Fibroblast of the aortic adventitia (primary cell): ENCODE measurements at places on chromosomes 5 and 9. TPM values are rescaled to one million over a fixed set of nuclear protein-coding genes. Genes with fewer than 3 reads are reported as not detected.

DNA sequence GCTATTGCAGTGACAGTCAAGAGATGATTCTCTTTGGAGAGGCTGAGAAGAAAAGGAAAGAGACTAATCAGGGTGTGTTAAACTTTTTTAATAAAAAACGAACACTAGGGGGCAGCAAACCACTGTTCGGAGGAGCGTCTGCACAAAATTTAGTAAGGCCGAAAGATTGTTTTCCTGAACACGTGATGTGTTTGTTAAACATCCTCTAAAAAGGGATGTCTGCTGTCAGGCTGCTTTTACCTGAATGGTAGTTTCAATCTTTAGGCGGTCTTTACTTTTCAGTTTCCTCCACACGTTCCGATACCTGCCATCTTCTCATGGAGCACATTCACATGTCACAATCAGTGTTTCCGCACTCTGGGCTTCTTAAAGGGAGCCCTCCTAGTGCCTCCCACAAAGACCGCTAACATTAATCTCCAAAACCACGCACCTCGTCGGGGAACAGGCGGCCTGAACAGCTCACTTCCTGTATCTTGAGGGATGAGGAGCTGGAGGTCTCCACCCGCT, 125.2 kb downstream of the GPBP1 start:
- peak; percentile 96 for DNase-seq

DNA sequence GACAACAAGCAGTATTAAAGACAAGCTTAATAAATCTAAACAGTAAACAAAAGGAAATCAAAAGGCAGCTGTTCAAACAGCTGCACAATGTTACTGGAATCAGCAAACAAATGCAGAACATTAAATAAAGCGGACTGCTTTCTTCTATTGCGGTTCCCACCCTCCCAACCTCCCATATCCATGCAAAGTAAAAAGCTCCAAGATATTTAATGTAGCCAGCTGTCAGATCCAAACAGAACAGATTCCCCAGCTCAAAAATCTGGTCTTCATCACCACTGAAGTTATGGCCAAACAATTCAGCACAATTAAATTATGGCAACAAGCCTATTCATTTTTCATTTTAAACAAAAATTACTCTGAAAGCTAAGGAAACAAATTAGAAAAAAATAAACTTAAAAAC, 75.9 kb downstream of the SLC38A9 start:
- peak; percentile 49 for DNase-seq

DNA sequence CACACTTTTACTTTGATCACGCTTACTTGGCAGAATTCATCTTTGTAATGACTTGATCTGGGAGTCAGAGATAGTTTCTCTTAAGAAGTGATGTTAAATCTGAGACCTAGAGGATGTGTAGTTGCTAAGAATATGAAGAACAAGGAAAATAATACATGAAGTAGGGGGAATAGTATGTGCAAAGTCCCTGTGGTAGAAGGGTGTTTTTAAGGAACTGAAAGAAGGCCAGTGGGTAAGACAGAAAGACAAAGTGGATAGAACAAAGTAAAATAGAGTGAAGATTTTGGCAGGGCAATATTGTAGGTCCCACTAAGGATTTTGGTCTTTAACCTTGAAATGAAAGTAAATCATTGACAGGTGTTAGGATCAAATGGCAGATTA, 17.8 kb upstream of the MSANTD3 start:
- no peak for DNase-seq

- peak; percentile 71 for DNase-seq
These were observed 108.2 kb downstream of the UBE2R2 start for GRCh38 chr9:33924978-33925797.

- DNase-seq: no peak
These were observed 216.8 kb downstream of the SEMA5A start for GRCh38 chr5:9329125-9329524.

DNA sequence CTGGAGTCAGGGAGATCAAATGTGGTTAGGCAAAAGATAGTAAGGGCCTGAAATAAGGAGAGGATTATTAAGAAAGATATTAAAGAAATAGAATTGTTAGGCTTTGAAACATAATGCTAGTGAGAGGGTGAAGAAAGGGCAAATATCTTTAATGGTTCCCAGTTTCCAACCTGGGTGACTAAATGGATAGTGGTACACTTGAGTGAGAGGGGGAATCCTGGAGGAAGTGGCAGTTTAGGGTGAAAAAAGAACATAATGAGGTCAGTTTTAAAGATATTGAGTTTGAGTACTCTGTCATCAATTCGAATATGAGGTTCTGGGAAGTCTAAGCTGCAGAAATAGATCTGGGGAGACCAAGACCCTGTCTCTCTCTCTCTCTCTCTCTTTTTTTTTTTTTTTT, 18.9 kb downstream of the DNAI1 start:
- DNase-seq: no peak

GRCh38 chr9:132238026-132238972, 76.4 kb downstream of the NTNG2 start:
- DNase-seq: no peak

GRCh38 chr5:44869928-44870327, 61.2 kb downstream of the MRPS30 start:
- no peak for DNase-seq

DNA sequence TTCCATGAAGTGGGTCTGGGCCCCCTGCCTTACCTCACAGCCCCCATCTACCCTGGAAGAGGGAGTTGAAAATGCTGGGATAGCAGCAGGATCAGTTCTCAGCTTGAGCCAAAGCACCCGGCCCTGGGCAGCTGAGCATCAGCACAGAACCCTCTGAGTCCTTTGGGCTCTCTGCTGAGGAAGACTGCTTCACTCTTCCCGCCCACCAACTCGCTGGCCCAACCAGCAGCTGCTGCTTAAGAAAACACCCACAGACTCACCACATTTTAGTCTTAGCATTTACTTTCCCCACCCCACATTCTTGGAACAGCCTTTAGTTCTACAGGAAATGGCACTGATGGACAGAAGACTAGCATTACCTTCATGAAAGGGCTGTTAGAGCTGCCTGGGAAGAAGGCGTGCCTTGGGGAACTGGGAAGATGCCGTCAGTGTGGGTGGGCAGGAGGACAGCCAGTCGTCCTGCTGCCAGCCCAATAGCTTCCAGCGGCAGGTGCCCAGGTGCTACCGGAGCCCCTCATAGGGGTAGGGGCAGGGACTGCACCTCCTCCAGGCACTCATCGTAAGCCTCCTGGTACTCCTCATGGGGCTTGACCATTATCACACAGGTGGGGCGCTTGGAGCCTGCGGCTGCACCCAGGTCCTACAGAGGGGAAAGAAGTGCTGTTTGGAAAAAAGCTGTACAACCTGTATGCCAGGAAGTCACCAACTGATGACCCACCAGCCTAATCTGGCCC, 4.3 kb downstream of the NHP2 start:
- peak; percentile 23 for DNase-seq

DNA sequence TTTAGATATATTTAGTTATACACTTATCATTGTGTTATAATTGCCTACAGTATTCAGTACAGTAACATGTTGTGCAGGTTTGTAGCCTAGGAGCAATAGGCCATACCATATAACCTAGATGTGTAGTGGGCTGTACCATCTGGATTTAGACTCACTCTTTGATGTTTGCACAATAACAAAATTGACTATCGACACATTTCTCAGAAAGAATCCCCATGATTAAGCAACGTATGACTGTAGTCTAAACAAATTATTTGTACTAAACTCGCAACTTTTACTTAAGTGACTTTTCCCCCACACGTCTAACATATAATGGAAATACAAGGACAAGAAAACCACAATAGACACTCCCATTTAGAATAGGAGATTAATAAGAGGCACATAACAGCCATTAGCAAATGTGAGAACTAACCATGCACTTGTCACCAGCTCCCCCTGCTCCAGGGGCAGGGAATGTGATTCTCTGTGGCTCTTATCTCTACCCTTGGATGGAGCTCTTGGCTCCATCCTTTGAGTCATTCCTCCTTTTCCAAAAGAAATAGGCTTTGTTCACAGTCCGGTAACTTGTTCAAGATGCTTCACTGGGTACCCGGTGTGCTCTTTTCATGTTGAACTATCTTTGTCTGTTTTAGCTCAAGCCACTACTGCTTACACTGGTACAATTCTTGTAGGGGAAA, 8.7 kb upstream of the B4GALT1 start:
- DNase-seq: no peak

GRCh38 chr5:77499441-77499840, 7.3 kb upstream of the WDR41 start:
- DNase-seq: no peak

DNA sequence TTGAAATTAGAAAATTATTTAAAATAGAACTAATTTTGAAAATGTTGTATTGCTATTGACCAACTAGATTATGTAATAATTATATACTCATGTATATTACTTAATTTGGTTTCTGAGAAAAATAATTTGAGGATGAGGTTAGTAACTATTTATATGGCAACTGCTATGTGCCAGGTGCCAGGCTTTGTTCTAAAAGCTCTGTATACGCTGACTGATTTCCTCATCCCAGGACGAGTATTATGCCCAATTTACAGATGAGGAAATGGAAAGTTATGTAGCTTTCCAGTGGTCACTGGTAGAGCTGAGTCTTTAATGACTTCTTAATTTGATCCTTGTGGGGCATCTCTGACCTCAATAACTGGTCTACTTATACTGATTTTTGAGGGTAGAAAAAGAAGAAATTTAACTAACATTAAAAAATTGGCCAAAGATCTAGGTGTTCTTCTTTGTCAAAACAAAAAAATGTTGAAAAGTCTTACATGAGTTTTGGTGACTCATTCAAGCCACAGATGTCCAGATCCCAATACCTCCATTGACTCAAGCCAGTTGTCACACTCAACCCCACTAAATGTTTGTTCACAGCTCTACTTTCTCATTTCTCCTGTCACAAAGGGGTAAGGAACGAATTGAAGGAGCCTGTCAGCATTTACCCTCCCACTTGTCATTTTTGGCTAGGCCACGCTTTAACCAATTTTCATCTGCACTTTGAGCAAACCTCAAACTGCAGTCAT, 228.1 kb upstream of the MEF2C start:
- no peak for DNase-seq

- DNase-seq: no peak
These were observed 31.6 kb downstream of the PROP1 start for GRCh38 chr5:177964471-177964870.

DNA sequence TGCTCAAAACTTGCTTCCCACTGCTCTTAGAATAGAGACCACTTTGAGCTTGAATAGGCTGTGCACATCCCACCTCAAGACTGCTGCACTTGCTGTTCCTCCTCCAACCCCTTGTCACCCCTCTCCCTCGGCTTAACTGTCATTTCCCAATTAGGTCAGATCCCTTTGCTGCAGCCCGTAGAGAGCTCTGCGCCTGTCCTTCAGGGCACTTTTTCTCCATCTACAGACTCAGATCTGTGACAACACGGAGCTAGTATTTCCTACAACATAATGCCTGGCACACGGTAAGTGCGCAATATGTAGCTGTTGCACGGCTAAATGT, 485 bp upstream of the HABP4 start:
- DNase-seq: no peak

GRCh38 chr9:38682713-38683112, 37.2 kb downstream of the FAM240B start:
- peak; percentile 77 for DNase-seq

GRCh38 chr5:32942225-32942989, 231.3 kb downstream of the NPR3 start:
- DNase-seq: peak; percentile 9

DNA sequence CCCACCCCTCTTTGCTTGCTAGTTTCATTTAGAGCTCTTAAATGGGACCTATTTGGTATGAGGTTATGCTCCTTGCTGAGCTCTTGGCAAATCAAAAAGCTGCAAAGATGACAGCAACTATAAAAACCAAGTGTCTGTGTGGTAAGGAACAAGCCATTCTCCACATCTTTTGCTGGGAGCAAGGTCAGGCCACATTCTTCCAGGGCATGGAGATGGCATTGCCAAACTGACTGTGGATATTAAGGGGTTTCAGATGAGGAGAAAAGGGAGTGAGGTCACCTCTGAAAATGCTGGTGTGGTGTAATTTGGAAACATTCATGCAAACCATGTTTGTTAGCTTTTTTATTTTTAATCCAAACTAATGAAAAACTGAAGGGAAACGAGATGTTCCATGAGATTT, 218.8 kb upstream of the IL12B start:
- no peak for DNase-seq

DNA sequence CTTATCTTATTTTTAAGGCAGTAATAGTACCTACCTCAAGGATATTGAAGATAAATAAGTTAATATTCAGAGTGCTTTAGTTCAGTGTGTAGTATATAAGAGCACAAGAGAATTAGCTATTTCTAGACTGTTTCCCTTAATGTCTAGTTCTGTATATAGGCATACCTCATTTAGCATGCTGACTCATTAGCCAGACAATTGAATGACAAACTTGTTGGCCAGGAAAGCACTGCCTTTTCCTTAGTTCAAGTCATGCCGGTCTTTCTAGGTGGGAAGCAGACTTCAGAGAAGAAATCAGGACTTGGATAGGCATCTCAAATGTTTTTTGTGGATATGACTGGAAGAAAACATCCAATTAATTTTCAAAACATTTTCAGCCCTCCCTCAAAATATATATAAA, 3.2 kb upstream of the FBXO4 start:
- peak; percentile 58 for DNase-seq

DNA sequence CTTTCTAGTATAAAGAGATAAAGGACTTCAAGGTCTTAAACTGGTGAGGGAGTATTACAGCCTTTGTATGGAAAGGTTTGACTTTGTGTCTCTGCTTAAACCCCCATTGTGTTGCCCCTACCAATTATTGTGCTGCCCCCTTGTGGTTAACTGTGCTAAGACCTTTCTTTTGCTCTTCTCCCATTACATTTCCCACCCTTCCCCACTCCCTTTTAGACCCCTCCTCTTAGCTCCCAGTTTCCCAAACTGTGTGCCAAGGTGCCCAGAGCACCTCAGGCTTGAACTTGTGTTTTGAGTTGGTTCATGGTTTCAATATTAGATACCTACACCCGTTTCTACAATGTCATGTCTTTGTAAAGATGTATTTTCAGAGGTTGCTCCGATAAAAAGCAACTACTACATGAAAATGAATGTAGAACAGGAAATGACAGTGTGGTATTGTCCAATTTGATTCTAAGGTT, 2.9 kb downstream of the JAK2 start:
- DNase-seq: peak; percentile 80

- DNase-seq: peak; percentile 60
These were observed 424.0 kb upstream of the RGMB start for GRCh38 chr5:98349251-98349989.

- peak; percentile 70 for DNase-seq
These were observed 1.7 kb downstream of the PTAR1 start for GRCh38 chr9:69757996-69758675.

ZBTB34 gene
- 7.3 and 8.8 TPM in 2 replicates for total RNA-seq

PROB1 gene
- total RNA-seq: 0.99 and 1.8 TPM in 2 replicates

FBP2 gene
- total RNA-seq: not detected in 2 replicates

ARHGEF28 gene
- 10.1 and 26.2 TPM in 2 replicates for total RNA-seq

PCDHGA11 gene
- total RNA-seq: 7.6 and 17.8 TPM in 2 replicates

KCNIP1 gene
- not detected in 2 replicates for total RNA-seq

CDKN2B gene
- total RNA-seq: 16.0 and 35.8 TPM in 2 replicates

TXNDC8 gene
- not detected in 2 replicates for total RNA-seq

LCP2 gene
- total RNA-seq: not detected in 2 replicates
